Caco-2 (cell line): ENCODE measurements at places on chromosomes 7 and 10. TPM values are rescaled to one million over a fixed set of nuclear protein-coding genes. Genes with fewer than 3 reads are reported as not detected.

The MTURN gene
- 2.2 and 2.3 TPM in 2 replicates for total RNA-seq

The HOXA2 gene
- total RNA-seq: 1.5 and 1.8 TPM in 2 replicates

The TBX20 gene
- 2.1 and 2.5 TPM in 2 replicates for total RNA-seq

The CELF2 gene
- 0.26 and 0.27 TPM in 2 replicates for total RNA-seq

The SEMA4G gene
- total RNA-seq: 67.3 and 81.2 TPM in 2 replicates

The GRID1 gene
- total RNA-seq: 6.9 and 8.0 TPM in 2 replicates

The LUC7L2 gene
- 74.2 and 75.8 TPM in 2 replicates for total RNA-seq

The CUBN gene
- 4.6 and 4.8 TPM in 2 replicates for total RNA-seq

The COMMD3 gene
- total RNA-seq: 50.7 and 55.4 TPM in 2 replicates

The DIP2C gene
- 11.2 and 11.4 TPM in 2 replicates for total RNA-seq

The TDRD1 gene
- total RNA-seq: 0.14 TPM in 1 of 2 replicates, not detected in the other

The TSPAN33 gene
- 2.6 and 4.5 TPM in 2 replicates for total RNA-seq

The TRIM50 gene
- total RNA-seq: not detected in 2 replicates

The NUDT13 gene
- total RNA-seq: 6.5 and 7.1 TPM in 2 replicates

The FAM237B gene
- not detected in 2 replicates for total RNA-seq

The ATG9B gene
- 4.3 and 4.8 TPM in 2 replicates for total RNA-seq

The ZP3 gene
- 3.2 and 5.5 TPM in 2 replicates for total RNA-seq

The PTPN12 gene
- total RNA-seq: 67.1 and 74.8 TPM in 2 replicates

The PLPP4 gene
- total RNA-seq: 0.56 and 0.61 TPM in 2 replicates

The ADARB2 gene
- 0.27 and 0.42 TPM in 2 replicates for total RNA-seq

The HOXA13 gene
- 0.68 and 1.3 TPM in 2 replicates for total RNA-seq

The FAM25C gene
- not detected in 2 replicates for total RNA-seq

The CFTR gene
- total RNA-seq: 130 and 132 TPM in 2 replicates

The IQCE gene
- 13.4 and 18.7 TPM in 2 replicates for total RNA-seq
